ENCODE measurements at places on chromosomes 5 and 9. TPM values are rescaled to one million over a fixed set of nuclear protein-coding genes. Genes with fewer than 3 reads are reported as not detected.

The UGT3A2 gene
- total RNA-seq, result not detected

The ADAMTSL1 gene
- total RNA-seq, result 2.5 TPM

The HACD4 gene
- total RNA-seq, result 1.4 TPM

The ZNF658 gene
- 8.4 TPM for total RNA-seq

The PCDHB14 gene
- 5.9 TPM for total RNA-seq

- H3K27ac ChIP-seq, result no peak overlapping the region
- H3K27me3 ChIP-seq, result no peaks in the 10 kb centered on the region
- H3K4me3 ChIP-seq, result no peak overlapping the region
- H3K4me1 ChIP-seq, result no peaks in the 10 kb centered on the region
- DNase-seq, result no peak
- no peaks in the 10 kb centered on the region for H3K36me3 ChIP-seq
These were observed 15.3 kb downstream of the ASPN start for GRCh38 chr9:92467041-92467440.

DNA sequence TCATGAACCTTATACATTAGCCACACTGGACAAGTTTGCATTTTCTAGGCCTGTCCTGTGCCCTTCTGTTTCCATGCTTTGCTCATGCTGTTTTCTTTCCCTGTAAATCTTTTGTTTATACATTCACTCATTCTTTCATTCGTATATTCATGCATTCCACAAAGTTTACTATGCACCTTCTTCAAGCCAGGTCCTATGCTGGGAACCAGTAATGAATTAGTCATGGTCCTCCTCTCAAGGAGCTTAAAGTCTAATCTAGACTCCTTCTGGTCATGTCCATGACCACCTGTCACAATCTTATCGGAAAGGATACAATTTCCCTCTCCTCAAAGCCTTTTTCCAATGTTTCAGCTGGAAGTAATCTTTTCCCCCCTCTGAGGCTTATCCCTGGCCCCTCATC lies 9.1 kb upstream of the XPA start:
- H3K4me3 ChIP-seq, result no peak overlapping the region
- no peaks in the 10 kb centered on the region for H3K36me3 ChIP-seq
- no peak for DNase-seq
- no peaks in the 10 kb centered on the region for H3K4me1 ChIP-seq
- peaks cover 4% of the 10 kb centered on the region for H3K27me3 ChIP-seq

- peaks cover 6% of the 10 kb centered on the region for H3K4me1 ChIP-seq
- H3K4me3 ChIP-seq, result peak overlapping the region; percentile 45
- peak; percentile 29 for DNase-seq
- H3K27me3 ChIP-seq, result no peaks in the 10 kb centered on the region
- no peaks in the 10 kb centered on the region for H3K36me3 ChIP-seq
These were observed 203.4 kb downstream of the MCTP1 start for GRCh38 chr5:95081500-95081960.

DNA sequence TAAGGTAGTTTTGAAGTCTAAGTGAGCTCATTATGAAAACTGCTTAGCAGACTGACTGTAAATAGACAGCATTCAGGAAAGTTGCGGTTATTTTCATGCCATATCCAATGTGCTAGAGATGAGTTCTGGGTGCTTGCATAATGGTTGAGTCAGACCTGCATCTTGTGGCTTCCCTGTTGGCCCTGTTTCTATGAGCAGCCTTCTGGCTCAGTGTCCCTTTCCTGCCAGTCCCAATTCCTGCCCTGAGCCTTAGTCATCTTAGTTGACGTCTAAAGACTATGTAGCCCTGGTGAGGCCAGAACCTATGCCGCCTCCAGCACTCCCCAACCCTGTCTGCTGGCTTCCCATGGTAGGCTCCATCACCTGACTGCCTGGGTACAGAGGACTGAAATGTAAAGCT lies 76.3 kb upstream of the TNFSF8 start:
- H3K4me1 ChIP-seq, result no peaks in the 10 kb centered on the region
- no peak for DNase-seq
- H3K27ac ChIP-seq, result no peak overlapping the region
- no peaks in the 10 kb centered on the region for H3K36me3 ChIP-seq
- peaks cover 36% of the 10 kb centered on the region for H3K27me3 ChIP-seq

DNA sequence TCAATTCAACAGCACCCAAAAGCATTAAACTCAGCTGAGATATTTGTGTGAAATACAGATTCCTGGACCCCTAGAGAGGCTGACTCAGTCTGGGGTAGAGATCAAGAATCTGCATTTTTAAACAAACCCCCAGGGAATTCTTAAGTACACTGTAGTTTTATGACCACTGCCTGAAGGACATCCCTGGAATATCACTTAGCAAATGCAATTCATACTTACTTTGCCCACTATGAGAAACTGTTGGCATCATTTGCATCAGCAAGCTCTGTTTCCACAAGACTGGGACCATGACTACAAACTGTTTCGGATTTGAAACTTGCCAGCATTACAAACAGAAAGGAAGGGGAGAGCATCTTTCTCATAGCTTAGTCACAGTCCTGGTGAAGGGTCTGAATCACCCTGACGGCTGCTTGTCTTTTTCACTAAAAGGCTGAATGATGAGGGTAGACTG lies 63.7 kb downstream of the MLLT3 start:
- no peaks in the 10 kb centered on the region for H3K27me3 ChIP-seq
- no peak for DNase-seq
- peaks cover 24% of the 10 kb centered on the region for H3K4me1 ChIP-seq

GRCh38 chr9:70442328-70442848 lies 27.9 kb upstream of the KLF9 start:
- H3K4me1 ChIP-seq, result peaks cover 12% of the 10 kb centered on the region
- H3K4me3 ChIP-seq, result no peak overlapping the region
- DNase-seq, result no peak

GRCh38 chr5:173917788-173918786 lies 29.9 kb downstream of the CPEB4 start:
- H3K36me3 ChIP-seq, result no peaks in the 10 kb centered on the region
- DNase-seq, result peak; percentile 64
- H3K4me1 ChIP-seq, result peaks cover 84% of the 10 kb centered on the region
- no peaks in the 10 kb centered on the region for H3K27me3 ChIP-seq
- peak overlapping the region; percentile 55 for H3K4me3 ChIP-seq
- H3K27ac ChIP-seq, result peak overlapping the region; percentile 84

- no peaks in the 10 kb centered on the region for H3K27me3 ChIP-seq
- peaks cover under 1% of the 10 kb centered on the region for H3K4me1 ChIP-seq
- no peaks in the 10 kb centered on the region for H3K36me3 ChIP-seq
- H3K27ac ChIP-seq, result no peak overlapping the region
- no peak for DNase-seq
- H3K4me3 ChIP-seq, result no peak overlapping the region
These were observed 666.9 kb upstream of the KLF4 start for GRCh38 chr9:108156270-108156998.

DNA sequence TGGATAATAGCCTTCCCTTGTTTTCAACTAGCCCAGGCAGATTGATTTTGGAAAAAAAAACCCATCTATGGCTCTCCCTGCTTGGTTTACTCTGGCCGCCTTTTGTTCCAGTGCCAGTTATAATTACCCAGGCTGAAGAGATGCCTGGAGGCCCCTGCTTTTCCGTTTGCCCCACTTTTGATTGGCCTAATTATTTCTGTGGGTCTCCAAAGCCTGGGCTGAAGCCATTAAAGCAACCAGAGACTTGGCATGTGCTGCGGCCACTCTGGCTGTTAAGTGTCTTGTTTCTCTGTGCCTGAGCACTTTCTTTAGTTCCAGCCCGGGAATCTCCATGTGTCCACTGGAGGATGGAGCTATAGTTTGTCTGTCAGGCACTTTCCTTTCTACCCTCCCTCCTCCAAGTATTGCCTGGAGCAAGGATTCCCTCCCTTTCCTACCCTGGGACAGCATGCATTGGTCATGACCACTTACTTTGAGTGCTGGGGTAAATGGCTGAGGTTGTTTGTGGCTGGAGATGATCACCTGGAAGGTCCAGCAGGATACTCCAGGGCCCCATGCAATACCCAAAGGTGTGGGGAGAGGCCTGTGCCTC lies 105.1 kb upstream of the CTSL start:
- no peaks in the 10 kb centered on the region for H3K4me1 ChIP-seq
- no peak overlapping the region for H3K4me3 ChIP-seq
- H3K36me3 ChIP-seq, result no peaks in the 10 kb centered on the region
- no peaks in the 10 kb centered on the region for H3K27me3 ChIP-seq
- no peak for DNase-seq
- H3K27ac ChIP-seq, result no peak overlapping the region

DNA sequence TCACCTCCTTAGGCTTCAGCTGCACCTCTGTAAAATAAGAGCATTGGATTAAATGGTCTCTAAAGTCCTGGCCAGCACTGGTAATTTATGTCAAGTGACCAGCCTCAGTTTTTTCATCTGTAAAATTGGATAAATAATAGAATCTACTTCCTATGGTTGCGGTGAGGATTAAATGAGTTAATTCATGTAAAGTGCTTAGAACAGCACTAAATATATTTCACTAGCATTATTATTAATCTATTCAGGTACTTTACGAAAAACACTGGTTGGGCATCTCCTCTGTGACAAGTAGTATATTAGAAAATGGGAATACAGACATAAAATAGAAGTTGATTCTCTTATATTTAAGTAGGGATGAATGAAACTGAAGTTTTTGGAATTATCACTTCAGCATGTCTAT lies 13.8 kb upstream of the TMEM245 start:
- no peaks in the 10 kb centered on the region for H3K36me3 ChIP-seq
- DNase-seq, result no peak
- H3K27ac ChIP-seq, result no peak overlapping the region
- H3K4me3 ChIP-seq, result no peak overlapping the region

DNA sequence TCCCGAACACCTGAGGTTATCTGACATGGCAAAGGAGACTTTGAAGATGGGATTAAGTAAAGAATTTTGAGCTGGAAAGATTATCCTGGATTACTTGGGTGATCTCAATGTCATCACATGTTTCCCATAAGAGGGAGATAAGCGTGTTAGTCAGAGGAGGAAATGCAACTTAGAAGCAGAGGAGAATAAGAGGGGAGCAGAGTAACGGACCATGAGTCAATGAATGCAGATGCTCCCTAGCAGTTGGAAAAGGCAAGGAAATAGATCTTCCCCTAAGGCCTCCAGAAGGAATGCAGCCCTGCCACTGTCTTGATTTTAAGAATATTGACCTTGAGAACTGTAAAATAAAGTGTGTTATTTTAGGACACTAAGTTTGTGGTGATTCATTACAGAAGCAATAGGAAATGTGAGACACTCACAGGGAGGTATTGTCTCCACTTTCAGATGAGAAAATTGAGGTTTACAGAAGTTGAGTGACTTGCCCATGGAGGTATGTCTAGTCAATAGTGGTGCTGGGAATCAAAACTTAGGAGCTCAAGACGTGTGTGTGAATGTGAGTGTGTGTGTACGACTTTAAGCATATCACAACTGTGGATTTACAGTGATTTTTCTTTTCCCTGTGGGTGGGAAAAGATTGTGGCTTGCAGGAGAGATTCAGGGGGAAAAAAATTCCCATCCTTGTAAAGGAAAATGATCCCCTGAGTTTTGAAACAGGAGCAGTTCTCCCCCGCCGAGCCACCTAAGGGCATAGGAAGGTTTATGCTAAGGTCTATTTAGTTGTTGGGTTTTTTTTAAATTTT lies 125.3 kb downstream of the TRIM32 start:
- H3K36me3 ChIP-seq, result no peaks in the 10 kb centered on the region
- no peaks in the 10 kb centered on the region for H3K4me1 ChIP-seq
- no peak overlapping the region for H3K4me3 ChIP-seq
- H3K27me3 ChIP-seq, result no peaks in the 10 kb centered on the region
- DNase-seq, result no peak

GRCh38 chr5:89729623-89730301 lies 679.8 kb downstream of the CETN3 start:
- DNase-seq, result no peak
- H3K27ac ChIP-seq, result no peak overlapping the region
- H3K4me1 ChIP-seq, result peaks cover 7% of the 10 kb centered on the region
- no peak overlapping the region for H3K4me3 ChIP-seq
- no peaks in the 10 kb centered on the region for H3K36me3 ChIP-seq

DNA sequence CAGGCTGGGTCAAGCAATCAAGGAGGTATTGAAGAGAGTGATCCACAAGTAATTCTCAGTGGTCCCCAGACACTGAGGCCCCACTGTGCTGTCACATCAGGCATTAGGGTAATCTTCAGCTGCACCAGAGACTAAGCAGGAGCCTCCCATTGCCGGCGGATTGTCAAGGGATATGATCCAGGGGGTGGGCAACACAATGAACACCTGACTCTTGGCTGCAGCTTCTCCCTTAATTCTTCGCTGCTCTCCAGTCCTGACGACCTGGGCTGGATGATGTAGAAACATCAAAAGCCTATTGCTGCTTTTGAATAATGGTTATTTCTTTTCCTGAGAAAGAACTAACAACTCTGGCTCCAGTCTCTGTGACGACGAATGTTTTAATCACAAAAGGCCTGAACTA lies 78.4 kb upstream of the IFNK start:
- no peaks in the 10 kb centered on the region for H3K4me1 ChIP-seq
- no peak overlapping the region for H3K4me3 ChIP-seq
- no peak overlapping the region for H3K27ac ChIP-seq
- no peaks in the 10 kb centered on the region for H3K36me3 ChIP-seq
- DNase-seq, result no peak

- no peaks in the 10 kb centered on the region for H3K27me3 ChIP-seq
- H3K4me1 ChIP-seq, result peaks cover 82% of the 10 kb centered on the region
- H3K27ac ChIP-seq, result peak overlapping the region; percentile 90
- H3K4me3 ChIP-seq, result no peak overlapping the region
These were observed 15.8 kb downstream of the NDST1 start for GRCh38 chr5:150523472-150524350.
